ENCODE measurements at places on chromosomes 7 and 10.

GRCh38 chr10:91592266-91592975, 40.5 kb downstream of the PPP1R3C start:
- DNase-seq = no peak

DNA sequence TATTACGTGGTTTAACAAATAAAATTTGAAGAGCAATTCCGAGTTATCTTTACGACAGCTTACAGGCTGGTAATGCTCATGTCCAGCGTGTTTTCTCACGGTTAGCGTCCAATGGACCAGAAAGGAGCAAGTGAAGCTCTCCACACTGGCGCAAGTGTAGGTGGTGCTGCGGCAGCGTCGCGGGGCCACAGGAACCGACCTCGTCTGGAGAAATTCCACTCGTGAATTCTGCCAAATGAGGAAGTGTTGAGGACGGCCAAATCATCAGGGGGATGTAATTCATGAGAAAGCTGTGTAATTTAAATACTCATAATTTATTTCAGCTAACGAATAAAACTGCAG, 350 bp upstream of the ZNF37A start:
- no peak for DNase-seq

- no peak for DNase-seq
Measured at GRCh38 chr10:96212911-96213310, 58.5 kb downstream of the BLNK start.

DNA sequence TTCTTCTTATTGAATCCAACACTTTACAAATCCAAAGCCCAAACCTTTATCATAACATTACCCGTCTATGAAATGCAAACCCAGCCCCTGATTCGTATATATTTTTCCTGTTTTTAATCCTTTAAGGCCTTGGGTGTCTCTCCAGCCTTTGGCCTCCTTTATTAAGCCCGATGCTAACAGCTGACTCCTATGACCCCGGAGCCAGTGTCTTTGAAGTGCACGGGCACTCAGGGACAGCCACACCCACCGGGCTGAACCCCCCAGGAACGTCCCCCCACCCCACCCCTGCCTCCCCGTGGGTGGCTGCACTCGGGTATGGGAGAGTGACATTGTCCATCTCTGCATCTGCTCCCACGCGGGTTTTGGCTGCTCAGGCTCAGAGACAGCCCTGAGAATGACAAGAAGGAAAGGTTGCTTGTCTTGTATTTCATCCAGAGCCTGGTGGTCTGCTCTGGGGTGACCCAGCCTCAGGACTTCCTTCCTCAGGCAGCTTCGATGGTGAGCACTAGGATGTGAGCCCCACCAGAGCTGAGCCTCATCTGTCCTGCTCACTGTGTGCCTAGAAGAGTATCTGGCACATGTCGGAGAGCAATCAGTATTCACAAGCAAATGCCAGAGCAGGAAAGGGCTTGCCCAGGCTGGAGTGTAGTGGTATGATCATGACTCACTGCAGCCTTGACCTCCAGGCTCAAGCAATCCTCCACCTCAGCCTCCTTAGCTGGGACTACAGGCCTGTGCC, 210.4 kb downstream of the SKIDA1 start:
- DNase-seq = no peak
